ENCODE measurements at places on chromosomes 4 and X. TPM values are rescaled to one million over a fixed set of nuclear protein-coding genes. Genes with fewer than 3 reads are reported as not detected.
A peak's percentile ranks its signal among the peaks of the same experiment; 100 is the strongest.

DNA sequence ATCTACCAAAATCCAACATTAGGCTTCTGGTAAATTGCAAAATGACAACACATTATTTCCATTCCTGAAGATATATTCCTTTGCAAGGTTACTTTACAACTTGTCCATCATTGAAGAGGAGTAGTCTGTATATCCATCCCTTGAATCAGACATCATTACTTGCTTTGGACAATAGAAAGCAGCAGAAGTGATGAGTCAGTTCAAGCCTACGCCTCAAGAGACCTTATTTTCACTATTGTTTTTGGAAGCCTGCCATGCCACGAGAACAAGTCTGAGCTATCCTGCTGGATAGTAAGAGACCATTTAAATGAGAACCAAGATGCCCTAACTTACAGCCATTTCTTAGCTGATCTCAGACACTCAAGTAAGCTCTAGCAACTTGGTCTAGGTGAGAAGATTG lies 246.0 kb upstream of the HHIP start:
- DNase-seq = peak; percentile 68

GRCh38 chr4:101556842-101557241 lies 209.5 kb upstream of the PPP3CA start:
- DNase-seq = no peak

- DNase-seq = peak; percentile 57
These were observed 10.0 kb upstream of the AFF1 start for GRCh38 chr4:86924811-86925210.

- DNase-seq = peak; percentile 88
These were observed 660.5 kb upstream of the SPANXN1 start for GRCh38 chrX:144586756-144587155.

GRCh38 chr4:13541176-13541604 lies 3.1 kb downstream of the NKX3-2 start:
- no peak for DNase-seq

- no peak for DNase-seq
These were observed 207.8 kb upstream of the DCAF8L1 start for GRCh38 chrX:28189011-28189410.

Gene WAS
- total RNA-seq = 0.84 TPM

Gene IGSF1
- 0.84 TPM for total RNA-seq

Gene PCDH18
- 6.8 TPM for total RNA-seq

Gene TMSB15C
- 3.0 TPM for total RNA-seq

Gene FSTL5
- total RNA-seq = 13.2 TPM

GRCh38 chr4:99868126-99868596 lies 26.1 kb downstream of the LAMTOR3 start:
- peak; percentile 56 for DNase-seq

Gene GLOD5
- not detected for total RNA-seq

Gene HMGB2
- total RNA-seq = 254 TPM

DNA sequence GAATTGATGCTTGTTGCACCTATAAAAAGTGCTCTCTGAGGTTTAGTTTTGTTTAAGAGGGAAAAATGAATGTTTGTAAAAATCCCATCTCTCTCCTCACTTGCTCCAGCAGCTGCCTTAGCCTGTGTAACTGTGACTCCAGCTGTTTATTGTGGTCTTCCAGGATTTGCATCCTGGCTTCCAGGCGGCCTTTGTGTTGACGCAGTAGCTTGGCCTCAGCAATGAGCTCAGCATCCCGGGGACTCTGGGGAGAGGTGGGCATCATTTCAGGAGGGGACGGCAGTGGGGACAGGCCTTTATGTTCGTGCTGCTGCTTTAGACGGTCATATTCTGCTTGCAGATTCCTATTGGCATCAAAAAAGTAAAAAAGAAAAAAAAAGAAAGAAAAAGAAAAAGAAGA lies 75.3 kb upstream of the FTHL17 start:
- DNase-seq = no peak

- DNase-seq = no peak
These were observed at the start of gene PLAC8 for GRCh38 chr4:83114576-83114975. PLAC8 (minus strand) TSS chr4:83114729; CDS start chr4:83107921, 6,808 bp downstream.

Gene CXorf66
- total RNA-seq = not detected

DNA sequence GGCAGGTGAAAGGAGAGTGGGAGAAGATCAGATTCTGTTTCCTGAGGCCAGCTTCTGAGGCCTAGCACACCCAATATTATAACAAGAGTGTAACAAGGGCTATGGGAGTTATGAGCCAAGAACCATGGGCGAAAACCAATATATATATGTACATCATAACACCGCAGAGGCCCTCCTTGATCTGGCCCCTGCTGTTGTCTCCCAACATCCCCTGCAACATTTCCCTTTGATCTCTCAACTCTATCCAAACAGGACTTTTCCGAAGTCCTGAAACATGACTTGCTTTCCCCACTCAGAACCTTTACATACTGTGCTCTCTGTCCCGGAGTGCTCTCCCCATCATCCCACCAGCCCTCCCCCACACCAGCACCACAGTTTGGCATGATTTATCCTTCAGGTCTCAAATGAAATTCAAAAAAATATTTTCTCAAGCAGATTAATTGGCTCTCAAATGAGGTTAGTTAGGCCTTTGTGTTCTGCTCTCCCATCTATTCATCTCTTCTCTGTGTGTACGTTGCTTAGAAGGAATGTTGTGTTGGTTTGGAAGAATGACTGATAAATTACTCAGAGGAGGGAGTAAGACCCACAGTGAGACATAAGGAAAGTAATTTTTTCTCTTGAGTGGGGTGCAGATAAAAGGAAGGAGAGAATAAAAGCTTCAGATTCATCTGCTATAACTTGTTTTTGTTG lies 58.1 kb upstream of the SMIM10 start:
- DNase-seq = peak; percentile 56

Gene ADGRG2
- not detected for total RNA-seq

GRCh38 chr4:155399974-155400697 lies 23.4 kb upstream of the MAP9 start:
- peak; percentile 3 for DNase-seq

DNA sequence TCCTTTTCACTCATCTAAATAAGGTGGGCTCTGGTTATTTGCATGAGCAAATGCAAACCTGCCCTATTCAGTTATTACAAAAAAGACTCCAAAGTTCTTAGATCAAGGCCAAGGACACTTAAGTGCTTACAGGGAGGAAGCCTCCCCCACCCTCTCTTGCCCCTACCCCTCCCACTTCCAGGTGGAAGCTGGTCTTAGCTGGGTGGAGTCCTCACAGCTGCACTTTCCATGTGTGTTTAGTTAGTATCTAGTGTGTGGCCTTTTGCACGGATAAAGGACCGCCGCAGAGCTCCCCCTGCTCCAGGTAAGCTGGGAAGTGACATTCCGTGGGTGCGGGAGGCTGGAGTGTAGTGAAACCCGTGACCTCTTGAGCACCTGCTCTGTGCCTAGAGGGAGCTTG lies at the start of gene TRIM75:
Gene TRIM75 (plus strand): TSS at position 222 of the 400 bp plus-strand sequence. CDS start 5,282 bp downstream, outside the sequence.
- DNase-seq = no peak

DNA sequence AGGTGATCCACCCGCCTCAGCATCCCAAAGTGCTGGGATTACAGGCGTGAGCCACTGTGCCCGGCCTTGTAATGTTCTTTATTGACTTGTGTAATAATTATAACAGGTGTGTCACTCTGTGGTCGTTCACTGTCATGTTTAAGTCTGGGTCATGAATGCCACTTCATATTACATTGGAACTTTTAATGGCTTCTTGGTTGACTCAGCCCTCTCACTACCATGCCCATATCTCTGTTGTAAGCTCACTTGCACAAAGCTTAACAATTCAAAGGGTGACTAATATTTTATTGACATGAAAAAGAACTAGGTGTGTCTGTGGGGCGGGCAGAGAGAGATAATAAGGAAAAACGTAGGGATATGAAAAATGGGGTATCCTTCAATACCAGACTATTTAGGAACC lies 639.7 kb upstream of the ACTRT1 start:
- DNase-seq = no peak

Gene DOCK11
- 19.5 TPM for total RNA-seq

Gene PRDX4
- total RNA-seq = 478 TPM

DNA sequence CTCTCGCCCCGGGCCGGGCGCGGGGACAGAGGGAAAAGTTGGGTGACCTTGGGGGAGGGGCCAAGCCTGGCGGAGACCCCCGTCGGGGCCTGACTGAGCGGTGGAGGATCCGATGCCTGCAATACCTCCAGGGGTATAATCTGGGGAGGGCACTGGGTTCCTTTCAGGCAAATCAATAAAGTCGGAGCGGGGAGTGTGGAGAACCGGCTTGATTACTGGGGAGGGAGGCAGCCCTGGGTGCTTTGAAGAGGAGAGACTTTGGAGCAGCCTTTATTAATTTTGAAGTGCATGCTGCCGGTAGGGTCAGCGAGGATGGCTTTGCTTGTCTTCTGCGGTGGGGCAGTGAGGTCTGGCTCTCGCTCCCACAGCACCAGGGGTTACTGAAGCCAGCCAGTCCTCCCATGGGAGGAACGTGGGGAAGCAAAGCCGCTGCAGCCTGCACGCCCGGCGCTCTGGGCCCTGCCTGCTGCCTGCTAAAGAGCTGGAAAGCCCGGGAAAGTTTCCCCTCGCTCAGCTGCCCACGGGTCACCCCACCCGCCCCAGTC lies 403 bp upstream of the LGI2 start:
- peak; percentile 11 for DNase-seq

GRCh38 chrX:11172415-11172814 lies 61.3 kb downstream of the HCCS start:
- DNase-seq = no peak

DNA sequence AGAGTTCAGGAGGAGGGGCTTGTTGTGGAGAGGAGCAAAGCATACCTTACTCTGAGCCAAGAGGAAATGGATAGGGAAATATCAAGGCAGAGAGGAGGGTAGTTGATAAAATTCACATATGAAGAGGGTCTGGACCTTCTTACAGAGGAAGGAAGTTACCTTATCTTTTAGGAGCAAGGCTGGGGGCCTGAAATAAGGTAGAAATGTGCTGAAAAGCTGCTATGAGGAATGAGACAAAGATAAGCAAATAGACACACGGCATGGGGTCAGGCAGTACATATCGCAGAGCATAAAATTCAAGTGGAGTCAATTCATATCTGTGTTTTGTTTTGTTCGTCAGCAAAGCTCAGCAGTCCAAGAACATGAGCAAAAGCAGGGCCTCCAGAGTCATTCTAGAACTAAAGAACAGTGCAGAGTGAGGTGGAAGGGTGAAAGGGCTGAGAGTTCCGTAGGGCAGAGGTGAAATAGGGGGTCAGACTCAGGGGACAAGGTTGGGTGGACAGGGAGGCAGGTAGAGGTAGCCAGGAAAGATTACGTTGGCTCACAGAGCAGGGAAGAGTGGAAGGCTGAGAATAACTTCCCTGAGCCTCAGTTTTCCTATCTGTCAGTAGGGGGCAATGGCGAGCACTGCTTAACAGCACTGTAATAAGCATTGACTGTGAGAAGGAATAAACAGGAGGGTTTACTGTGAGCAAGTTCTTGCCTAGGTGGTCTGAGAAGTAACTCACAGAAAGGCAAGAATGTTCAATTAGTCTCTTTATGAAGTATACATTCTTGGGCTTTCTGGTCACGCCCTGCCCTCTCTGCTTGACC lies 9.2 kb downstream of the VSIG4 start:
- DNase-seq = peak; percentile 1

- no peak for DNase-seq
These were observed 272.9 kb upstream of the KLF3 start for GRCh38 chr4:38390969-38391545.

DNA sequence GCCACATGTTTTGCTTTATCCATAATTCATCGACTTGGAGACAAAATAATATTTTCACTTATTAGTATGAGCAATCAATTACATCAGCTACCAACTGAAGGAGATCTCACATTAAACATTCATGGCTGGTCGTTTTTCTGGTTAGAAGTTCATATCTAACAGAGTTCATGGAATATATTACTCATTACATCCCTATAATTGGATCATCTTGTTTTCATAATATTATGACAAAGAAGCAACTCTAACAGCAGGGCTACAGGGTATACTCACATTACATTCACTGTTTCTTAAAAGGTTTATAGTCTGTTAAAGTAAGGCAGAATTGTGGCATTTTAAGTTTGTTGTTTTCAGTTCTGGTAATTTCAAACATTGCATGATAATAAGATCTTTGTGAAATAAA lies 33.0 kb downstream of the GSTCD start:
- DNase-seq = no peak

DNA sequence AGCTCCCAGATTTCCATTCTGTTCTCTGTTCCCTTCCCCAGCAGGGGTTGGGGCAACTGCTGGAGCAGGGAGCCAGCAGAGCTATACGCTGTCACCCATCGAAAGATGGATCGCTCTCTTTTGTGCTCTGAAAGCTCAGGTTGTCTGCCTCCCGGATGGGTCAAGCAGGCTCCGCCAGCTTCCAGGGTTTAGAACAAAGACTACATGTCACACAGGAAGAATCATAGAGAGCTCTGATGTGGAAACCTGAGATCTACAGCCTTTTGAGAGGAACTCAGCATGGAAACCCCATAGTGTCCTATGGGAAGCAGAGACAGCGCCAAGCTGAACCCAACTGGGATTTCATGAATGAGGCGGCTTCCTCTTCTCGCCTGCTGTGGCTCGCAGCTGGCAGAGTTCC lies 205.4 kb downstream of the HS3ST1 start:
- no peak for DNase-seq

- DNase-seq = peak; percentile 32
These were observed 7.9 kb downstream of the CXCL6 start for GRCh38 chr4:73844345-73844744.

DNA sequence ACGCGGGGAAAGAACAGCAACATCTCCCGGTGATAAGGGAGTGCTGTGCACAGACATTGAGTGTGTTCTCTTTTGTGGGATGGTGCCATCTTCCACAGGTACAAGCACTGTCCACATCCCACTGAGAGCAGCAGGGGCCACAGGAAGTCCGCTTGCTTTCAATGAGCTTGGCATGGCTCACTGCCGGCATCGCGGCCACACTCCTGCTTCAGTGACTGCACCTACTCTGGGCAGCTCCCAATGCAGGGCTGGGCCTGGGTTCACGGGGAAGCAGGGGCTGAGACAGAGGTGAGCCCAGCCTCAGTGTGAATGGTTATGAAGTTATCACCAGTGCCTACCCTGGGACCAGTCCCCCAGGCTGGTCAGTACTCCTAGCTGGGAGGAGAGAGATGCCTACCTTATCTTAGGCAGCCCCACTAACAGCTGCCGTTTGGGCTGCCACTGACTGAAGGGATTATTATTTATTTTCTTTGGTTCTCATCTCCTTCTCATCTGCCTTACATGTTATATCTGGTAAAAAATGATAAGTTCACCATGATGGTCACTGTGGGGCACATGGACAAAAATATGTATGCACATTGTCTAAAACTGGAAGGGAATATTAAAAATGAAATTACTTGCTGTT lies 99.2 kb downstream of the MGST2 start:
- DNase-seq = no peak

- DNase-seq = peak; percentile 1
These were observed 175.4 kb downstream of the SH3BGRL start for GRCh38 chrX:81377329-81377728.

Gene HSD17B13
- 0.49 TPM for total RNA-seq

- peak; percentile 53 for DNase-seq
These were observed 24.7 kb upstream of the PBDC1 start for GRCh38 chrX:76148041-76148665.

DNA sequence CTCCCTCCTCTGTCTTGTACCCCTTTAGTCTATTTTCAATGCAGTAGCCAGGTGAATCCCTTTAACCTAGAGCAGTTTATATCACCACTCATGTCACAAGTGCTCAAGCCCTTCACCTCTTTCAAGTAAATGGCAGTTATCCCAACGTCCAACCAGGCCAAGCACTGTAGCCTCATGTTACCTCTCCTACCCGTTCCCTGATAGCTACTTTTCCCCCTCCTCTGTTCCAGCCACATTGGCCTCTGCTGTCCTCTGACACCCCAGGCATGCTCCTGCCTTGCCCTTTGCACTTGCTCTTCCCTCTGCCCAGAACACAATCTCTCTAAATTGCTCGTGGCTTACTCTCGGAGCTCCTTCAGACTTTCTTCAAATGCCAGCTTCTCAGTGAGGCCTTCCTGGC lies 15.2 kb downstream of the GUCY1B1 start:
- DNase-seq = no peak
